Hematopoietic multipotent progenitor cell (in vitro differentiated cells): ENCODE measurements at places on chromosomes 6 and 20. TPM values are rescaled to one million over a fixed set of nuclear protein-coding genes. Genes with fewer than 3 reads are reported as not detected.

CTCFL gene
- total RNA-seq, result not detected

FRK gene
- under 0.01 TPM for total RNA-seq

PNLDC1 gene
- not detected for total RNA-seq

AKAP12 gene
- total RNA-seq, result 0.27 TPM

SLC25A27 gene
- 5.7 TPM for total RNA-seq

GGT7 gene
- total RNA-seq, result 12.9 TPM

THBD gene
- 1.3 TPM for total RNA-seq
